ENCODE measurements at places on chromosomes 1 and 21.

DNA sequence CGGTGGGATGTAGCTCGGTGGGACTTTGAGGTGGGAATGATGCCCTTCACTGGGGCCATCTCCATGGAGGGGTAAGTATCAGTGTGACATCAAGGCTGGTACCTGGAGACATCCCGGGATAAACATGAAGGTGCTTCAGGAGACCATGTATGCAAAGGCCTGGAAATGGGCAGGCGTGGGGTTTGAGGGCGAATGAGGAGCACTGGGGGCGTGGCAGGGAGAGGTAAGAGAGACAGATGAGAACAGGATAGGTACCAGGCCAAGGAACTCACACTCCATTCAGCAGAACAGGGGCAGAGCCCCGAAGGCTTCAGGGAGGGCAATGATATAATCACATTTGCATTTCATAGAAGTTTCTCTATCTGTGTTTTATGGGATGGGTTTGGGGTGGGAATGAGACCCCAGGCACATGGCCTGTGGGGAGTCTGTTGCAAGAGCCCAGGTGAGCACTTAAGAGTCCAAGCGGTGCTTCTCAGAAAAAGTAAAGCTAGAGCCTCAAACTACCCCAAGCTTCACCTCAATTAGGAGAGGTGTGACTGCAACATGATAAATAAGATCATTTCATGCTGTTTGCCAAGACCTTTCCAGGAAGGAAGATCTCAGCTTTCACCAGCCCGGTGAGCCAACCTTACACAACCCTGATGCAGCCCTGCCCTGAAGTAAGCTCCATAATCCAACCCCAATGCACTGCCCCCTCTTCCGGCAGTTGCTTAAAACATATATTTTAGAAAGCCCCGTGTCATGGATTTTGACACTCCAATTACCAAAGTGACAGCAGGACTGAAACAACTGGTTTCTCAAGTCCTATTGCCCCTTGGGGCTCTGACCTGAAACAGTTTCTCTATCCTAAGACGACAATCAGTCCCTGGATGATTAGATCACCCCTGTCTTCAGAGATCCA lies 7.4 kb downstream of the S100A9 start:
- no peak for DNase-seq

- DNase-seq: no peak
These were observed 809.9 kb upstream of the RGS18 start for GRCh38 chr1:191348328-191348727.

DNA sequence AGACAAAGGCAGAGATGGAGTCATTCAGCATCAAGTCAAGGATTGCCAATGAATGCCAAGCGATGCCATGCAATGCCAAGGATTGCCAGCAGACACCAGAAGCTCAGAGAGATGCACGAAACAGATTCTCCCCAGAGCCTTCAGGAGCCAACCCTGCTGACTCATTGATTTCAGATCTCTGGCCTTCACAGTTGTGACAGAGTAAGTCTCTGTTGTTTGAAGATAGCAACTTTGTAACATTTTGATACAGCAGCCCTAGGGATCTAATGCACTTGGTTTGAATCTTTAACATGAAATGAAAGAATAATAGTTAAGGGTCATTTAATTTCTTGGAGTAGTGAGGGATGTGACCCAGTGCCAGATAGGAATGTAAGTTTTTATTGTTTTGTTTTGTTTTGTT lies 287.4 kb upstream of the RUNX1 start:
- DNase-seq: no peak

GRCh38 chr1:170555370-170555769 lies 23.4 kb downstream of the GORAB start:
- DNase-seq: no peak

- no peak for DNase-seq
These were observed 628 bp downstream of the C1orf159 start for GRCh38 chr1:1115136-1115785.

DNA sequence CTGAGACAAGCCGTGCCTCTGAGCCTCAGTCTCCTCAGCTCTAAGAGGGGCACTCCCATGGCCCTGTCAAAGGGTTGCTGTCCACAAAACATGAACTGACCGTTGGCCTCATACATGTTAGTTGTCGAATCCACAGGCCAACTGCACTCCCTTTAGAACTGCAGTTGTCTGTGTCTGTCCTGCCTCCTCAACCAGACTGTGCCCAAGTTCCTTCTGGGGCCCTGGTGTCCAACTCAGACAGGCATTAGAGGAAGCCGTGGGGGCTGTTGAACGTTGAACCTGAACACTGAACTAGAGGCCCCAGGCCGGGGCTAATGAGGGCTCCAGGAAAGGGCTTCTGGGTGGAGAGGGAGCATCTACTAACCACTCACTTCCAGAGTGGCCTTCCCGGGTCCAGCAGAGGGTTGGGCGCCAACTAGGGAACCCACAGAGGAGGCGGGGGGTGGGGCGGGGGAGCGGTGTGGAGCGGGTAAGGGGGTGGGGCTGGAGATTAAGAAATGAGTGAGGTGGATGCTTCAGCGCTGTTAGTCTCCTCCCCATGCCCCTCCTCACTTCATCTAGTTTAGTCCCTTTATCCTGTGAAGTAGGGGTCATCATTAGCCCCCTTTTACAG lies at the start of gene RAB42:
Gene RAB42 (plus strand): TSS at position 558 of the 613 bp plus-strand sequence. CDS start 247 bp downstream, outside the sequence.
- no peak for DNase-seq

- no peak for DNase-seq
These were observed 35.2 kb downstream of the NENF start for GRCh38 chr1:212467843-212468482.

DNA sequence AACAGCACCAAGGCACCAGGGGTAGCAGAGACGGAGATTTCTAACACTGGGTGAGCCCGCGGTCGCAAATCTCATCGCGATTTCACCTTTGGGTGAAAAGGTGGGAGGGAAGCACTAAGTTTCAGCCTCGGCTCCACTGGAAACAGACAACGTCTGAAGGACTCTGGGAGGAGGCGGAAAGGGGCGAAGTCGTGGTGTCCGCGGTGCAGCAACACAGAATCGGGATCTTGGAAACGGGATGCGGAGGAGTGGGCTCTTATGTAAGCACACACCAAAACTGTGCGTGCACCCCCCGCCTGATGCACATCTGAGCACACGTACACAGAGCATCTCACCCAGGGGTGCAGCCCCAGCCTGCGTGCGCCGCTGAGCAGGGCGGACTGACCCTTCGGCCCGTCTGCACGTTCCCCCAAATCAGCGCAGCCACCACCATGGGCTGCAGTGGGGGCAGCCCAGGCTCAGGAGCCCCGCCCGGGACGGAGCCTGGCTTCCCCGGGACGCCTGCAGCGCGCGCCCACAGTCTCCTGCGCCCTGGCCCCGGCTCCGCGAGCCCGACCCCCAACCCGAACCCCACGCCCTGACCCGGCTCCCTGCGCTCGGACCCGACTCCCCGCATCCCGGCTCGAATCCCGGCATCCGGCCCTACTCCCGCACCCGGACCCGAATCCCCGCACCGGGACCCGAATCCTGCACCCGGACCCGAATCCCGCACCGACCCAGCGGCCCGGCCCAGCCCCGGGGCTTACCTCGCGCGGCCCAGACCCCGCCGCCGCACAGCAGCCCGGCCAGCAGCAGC lies 670 bp downstream of the CLSTN1 start:
- no peak for DNase-seq

GRCh38 chr1:39398278-39399021 lies 93.0 kb upstream of the BMP8A start:
- no peak for DNase-seq

DNA sequence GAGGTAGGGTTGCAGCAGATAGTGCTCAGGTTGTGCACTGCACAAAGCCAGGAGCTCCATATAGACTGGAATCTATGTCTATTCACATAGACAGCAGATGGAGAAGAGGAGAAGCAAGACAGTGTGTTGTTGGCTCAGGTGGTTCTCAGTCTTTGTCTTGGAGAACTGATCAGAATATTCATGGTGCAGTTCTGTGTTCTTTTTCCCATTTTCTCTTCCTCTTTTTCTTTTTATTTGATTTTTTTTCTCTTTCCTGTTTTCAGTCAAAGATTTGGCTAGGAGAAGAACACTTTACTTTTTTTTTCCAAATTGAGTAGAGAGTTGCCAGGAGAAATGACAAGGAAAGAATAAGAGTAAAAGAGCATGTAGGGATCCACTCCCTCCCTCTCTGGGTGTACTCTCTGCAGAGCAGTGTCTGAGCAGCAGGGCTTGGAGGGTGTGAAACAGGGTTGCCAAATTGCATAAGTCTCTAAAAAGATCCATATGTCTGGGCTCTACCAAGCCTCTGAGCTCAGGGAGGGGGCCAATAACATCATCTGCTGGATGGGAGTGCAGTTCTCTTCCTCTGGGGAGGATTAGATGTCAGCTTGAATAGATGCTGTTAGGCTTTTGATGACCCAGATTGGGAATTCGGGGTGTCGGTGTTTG lies 8.7 kb upstream of the CD34 start:
- no peak for DNase-seq

DNA sequence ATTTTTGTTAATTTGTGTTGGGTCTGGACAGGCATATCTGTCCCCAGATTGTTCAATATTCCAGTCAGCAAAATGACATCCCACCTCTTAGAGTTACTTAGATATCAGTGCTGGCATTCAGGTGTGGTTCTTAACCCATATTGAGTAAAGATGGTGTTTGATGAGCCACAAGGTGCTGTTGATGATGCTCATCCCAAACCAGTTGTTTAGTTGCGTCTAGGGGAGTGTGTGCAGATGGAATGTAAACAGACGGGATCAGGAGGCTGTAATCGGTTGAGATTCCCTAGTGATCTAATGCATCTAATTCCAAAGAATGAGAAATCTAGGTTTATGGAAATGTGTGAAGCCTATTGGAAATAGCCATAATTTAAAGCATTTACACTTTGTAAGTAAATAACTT lies 1.1 kb downstream of the HOOK1 start:
- DNase-seq: no peak

DNA sequence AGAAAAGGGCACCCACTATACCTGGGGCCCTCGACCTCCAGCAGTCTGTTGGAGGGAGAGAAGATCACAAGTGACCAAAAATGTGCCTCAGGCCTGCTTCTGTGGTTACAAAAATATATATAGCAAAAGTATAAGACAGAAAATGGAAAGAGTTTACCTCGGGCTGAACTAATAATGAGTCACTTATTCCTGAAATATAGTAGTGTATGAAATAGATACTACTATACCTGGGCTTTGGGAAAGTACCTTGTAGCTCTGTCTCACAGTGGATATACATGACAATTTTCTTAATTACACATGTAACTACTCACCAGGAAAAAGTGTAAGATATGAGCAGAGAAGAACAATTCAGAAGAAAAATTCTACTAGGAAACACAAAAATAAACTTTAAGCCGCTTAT lies 7.3 kb upstream of the APCS start:
- DNase-seq: no peak

GRCh38 chr1:244269169-244269568 lies 182.5 kb downstream of the ADSS2 start:
- DNase-seq: no peak

DNA sequence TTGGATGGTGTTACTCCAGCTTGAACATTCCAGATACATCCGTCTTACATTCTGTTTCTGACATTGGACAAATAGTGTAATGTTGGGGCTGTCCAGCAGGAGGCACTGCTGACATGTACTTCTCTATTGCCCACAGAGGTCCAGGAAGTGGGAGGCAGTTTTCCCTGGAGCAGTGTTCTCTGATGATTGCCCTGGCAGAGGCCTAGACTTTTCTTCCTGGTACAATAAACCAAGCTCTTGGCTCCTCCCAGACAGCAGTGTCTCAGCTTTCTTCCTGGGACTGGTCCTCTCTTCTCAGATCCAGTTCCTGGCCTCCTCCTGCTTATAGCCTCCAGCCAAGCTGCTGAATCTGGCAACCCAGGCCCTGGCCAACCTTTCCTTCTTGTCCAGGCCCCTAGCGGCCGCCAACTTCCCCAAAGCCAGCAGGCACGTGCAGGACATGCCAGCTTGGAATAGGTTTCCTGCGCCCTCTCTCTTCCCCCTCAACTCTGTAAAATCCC lies 14.9 kb upstream of the IFNLR1 start:
- DNase-seq: no peak

GRCh38 chr21:45098867-45099266 lies 24.5 kb downstream of the ADARB1 start:
- no peak for DNase-seq
